ENCODE measurements at places on chromosomes 3 and 15.

GRCh38 chr3:46987743-46988401 lies 8.4 kb downstream of the NBEAL2 start:
- no peak overlapping the region for H3K27ac ChIP-seq
- H3K4me1 ChIP-seq: no peaks in the 10 kb centered on the region
- H3K27me3 ChIP-seq: no peaks in the 10 kb centered on the region
- no peak overlapping the region for H3K4me3 ChIP-seq
- H3K36me3 ChIP-seq: no peaks in the 10 kb centered on the region
- peak; percentile 68 for DNase-seq

DNA sequence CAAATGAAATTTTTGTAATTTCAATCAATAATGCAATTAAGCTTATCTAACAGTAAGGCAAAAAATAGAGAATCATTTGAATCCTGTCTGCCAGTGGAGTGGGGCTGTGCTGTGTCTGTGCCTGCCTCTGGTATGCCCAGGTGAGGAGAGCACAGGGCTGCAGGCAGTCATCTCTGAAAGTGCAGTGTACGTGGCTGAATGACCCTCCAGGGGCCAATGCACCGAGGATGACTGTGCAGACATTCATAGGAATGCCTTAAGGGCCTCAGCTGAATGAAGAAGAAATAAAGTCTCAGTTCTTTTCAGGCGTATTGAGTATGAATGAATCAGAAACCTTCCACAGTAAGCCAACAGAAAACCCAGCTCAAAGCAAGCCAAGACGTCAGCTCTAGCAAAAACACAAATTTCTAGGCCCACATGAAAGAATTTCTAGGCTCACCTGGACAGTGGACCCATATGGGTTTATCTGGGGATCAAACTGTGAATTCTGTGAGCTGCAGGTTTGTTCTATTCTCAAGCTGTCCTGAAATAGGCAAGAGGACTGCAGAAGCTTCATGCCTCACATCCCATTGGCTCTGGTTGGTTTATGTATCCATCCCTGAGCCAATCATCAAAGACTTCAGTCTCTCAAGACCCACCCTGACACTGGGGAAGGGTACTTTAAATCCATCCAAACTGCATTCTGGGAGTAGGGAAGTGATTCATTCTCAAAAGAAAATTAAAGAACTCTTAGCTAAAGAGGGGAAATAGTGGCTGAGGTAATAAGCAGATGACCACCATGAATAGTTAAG lies 123.4 kb downstream of the SSR3 start:
- no peak overlapping the region for H3K4me3 ChIP-seq
- DNase-seq: no peak
- no peaks in the 10 kb centered on the region for H3K27me3 ChIP-seq
- H3K27ac ChIP-seq: no peak overlapping the region
- no peaks in the 10 kb centered on the region for H3K36me3 ChIP-seq
- H3K4me1 ChIP-seq: peaks cover 7% of the 10 kb centered on the region

DNA sequence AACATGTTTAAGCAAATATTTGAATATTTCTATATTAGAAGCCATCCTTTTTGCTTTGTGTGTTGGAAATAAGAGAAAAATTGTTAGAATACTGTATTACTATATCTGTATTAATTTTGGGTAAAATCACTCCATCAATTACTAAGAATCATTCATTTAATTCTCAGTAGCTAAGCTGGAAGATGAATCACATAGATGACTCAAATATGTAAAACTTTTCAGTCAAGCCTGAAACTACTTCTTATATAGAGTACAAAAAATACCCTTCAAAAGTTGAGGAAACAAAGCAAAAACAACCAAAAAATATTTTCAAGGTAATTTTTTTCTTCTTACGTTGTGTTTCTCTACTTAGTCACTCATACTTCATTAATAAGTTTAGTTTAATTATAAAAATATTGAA lies 205.7 kb upstream of the ROBO1 start:
- no peaks in the 10 kb centered on the region for H3K4me1 ChIP-seq
- no peak for DNase-seq
- no peak overlapping the region for H3K4me3 ChIP-seq
- no peaks in the 10 kb centered on the region for H3K27me3 ChIP-seq

- H3K27me3 ChIP-seq: no peaks in the 10 kb centered on the region
- no peak overlapping the region for H3K4me3 ChIP-seq
- peaks cover 26% of the 10 kb centered on the region for H3K4me1 ChIP-seq
Observed at GRCh38 chr3:46540550-46540949, 25.6 kb downstream of the LRRC2 start.

DNA sequence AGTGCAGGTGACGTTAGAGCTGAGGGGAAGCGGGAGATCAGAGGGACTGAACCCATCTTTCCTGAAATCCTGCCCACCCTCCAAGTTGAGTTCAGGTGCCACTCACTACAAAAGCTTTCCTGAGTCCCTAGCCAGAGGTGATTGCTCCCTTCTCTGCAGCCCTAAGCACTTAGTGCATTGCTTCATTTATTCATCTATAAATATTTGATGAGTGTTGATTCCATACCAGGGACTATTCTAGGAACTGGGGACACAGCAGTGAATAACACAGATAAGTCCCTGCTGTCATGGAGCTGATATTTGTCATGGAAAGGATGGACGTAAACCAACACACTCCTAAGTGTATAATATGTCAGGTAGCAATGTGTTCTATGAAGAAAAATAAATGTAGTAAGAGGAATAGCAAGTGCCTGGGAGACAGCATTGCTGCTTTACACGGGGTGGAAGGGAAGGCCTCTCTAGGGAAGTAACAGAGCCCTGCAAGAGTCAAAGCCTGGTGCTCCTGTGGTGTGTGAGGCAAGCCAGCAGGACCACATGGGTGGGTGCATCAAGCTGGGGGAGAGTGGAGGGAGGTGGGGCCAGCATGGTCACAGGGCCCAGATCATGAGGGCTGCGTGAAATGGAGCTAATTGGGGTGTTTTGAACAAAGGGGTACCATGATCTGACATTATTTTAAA lies 18.6 kb downstream of the ALPK3 start:
- peaks cover 10% of the 10 kb centered on the region for H3K4me1 ChIP-seq
- H3K4me3 ChIP-seq: no peak overlapping the region
- no peak overlapping the region for H3K27ac ChIP-seq

GRCh38 chr3:134328846-134329245 lies 45.4 kb downstream of the AMOTL2 start:
- no peak overlapping the region for H3K4me3 ChIP-seq
- H3K4me1 ChIP-seq: peaks cover 89% of the 10 kb centered on the region
- DNase-seq: no peak
- H3K27me3 ChIP-seq: no peaks in the 10 kb centered on the region
- peak overlapping the region; percentile 94 for H3K27ac ChIP-seq

- H3K36me3 ChIP-seq: no peaks in the 10 kb centered on the region
- no peaks in the 10 kb centered on the region for H3K4me1 ChIP-seq
- no peak overlapping the region for H3K27ac ChIP-seq
- no peak overlapping the region for H3K4me3 ChIP-seq
- no peaks in the 10 kb centered on the region for H3K27me3 ChIP-seq
- no peak for DNase-seq
Observed at GRCh38 chr3:150790629-150791028, 27.7 kb upstream of the SIAH2 start.
